ENCODE measurements at places on chromosomes 16 and 17. TPM values are rescaled to one million over a fixed set of nuclear protein-coding genes. Genes with fewer than 3 reads are reported as not detected.

RDM1 gene
- not detected for total RNA-seq

PLLP gene
- not detected for total RNA-seq

MYCBPAP gene
- total RNA-seq: 1.7 TPM

EME1 gene
- not detected for total RNA-seq

OMG gene
- total RNA-seq: 3.9 TPM

KRT12 gene
- total RNA-seq: not detected

HSPB9 gene
- total RNA-seq: not detected

TMIGD1 gene
- not detected for total RNA-seq

KRTAP1-1 gene
- not detected for total RNA-seq

EVI2B gene
- 0.54 TPM for total RNA-seq

KRTAP1-5 gene
- total RNA-seq: not detected

OTOP3 gene
- total RNA-seq: not detected
